ENCODE measurements at places on chromosomes 11 and 22.

- no peak for DNase-seq
These were observed 7.1 kb downstream of the CLDN5 start for GRCh38 chr22:19517171-19517500.

DNA sequence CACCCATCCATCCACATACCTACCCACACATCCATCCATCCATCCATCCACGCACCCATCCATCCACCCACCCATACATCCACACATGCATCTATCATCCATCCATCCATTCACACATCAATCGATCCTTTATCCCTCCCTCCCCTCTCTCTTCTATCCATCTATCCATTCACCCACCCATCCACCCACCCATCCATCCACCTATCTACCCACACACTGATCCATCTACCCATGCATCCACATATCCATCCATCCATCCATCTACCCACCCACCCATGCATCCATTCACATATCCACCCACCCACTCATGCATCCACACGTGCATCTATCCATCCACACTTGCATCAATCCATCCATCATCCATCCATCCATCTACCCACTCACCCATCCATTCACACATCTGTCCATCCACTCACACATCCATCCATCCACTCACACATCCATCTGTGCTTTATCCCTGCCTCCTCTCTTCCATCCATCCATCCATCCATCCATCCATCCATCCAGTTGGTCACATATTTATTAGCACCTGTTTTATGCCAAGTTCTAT lies 366.1 kb downstream of the CTTN start:
- no peak for DNase-seq

- DNase-seq, result no peak
These were observed 838.6 kb downstream of the TBC1D22A start for GRCh38 chr22:47600791-47601625.

DNA sequence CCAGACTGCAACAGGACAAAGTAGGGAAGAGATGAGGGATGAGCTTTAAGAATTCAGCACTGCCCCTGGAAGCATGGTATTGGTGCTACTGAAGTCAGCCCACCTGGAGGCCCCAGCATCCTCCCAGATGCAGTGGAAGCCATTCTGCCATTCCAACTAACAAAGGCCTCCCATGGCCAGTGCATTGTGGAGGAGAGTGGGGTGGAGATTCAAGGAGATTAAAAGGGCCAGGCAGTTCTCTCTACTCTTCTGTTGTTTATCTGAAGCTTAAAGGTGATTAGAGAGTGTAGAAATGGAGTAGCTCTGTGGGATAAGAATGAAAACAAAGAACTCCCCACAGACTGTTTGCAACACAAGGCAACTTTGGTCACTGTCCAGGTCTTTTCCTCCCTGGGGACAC lies 24.1 kb upstream of the TSKU start:
- no peak for DNase-seq

DNA sequence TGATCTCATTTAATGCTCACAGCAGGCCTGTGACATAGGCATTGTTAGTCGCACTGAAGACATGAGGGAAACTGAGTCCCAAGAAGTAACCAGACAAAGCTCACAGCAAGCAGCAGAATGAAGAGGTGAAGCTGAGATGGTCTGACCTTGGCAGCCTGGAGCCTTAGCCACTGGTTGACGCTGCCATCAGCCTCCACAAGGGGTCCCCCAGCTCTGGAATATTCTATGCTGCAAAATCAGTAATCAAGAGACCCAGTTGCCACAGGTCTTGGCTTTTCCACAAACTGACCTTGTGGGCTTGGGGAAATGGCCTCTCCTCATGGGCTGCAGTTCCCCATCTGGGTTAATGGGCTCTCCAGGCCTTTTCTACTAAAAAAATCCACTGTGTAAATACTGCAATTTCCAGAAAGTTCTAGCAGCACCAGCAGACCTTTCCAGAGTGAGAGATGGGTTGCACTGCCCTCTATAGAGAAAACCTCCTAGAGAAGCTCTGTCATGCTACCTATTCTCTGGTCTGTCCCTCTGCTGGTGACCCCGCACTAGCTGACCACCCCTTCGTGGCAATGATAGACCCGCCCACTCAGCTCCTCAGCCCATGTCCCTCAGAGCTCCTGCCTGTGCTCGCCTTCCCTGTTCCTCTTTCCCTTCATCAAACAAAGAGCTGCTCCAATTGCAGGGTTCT lies 22.6 kb upstream of the ISX start:
- DNase-seq, result no peak

- DNase-seq, result no peak
These were observed 96.3 kb upstream of the CSNK2A3 start for GRCh38 chr11:11449327-11449726.

- DNase-seq, result no peak
These were observed 238.3 kb upstream of the SESN3 start for GRCh38 chr11:95469258-95469657.

- no peak for DNase-seq
These were observed 12.2 kb downstream of the LGR4 start for GRCh38 chr11:27460158-27460978.

DNA sequence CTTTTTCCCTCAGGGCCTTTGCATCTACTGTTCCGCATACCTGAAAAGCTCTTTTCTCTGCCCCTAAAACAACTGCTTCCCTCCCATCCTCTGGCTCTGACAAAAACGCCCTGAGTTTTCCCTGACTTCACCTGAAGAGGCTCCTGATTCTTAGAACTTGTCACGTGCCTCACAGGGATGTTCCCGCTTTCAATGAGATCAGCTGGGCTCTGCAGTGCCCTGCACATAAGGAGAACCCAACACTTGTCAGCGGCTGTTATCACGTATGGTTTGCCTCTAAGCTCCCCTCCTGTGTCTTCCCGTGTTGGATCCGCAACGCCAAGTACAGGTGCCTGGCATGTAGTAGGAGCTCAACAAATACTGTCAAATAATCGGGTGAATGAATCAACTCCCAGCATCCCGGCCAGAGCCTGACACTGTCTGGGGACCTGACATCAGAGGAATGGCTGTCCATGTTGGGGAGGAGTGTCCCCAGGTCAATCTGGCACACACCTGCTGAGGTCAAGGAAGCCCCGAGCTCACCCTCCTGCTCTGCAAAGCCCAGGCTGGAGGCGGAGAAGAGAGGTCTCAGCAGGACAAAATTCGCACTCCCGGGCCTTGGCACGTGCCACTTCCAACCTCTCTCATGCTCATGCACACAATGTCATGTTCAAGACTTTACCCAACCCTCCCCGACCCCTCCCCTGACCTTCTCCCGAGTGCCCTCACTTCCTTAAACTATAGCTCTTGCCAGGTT lies 4.2 kb upstream of the GRK2 start:
- no peak for DNase-seq

GRCh38 chr11:104320097-104320496 lies 156.2 kb upstream of the PDGFD start:
- no peak for DNase-seq

- DNase-seq, result no peak
These were observed 404.2 kb upstream of the NARS2 start for GRCh38 chr11:78978831-78979230.

DNA sequence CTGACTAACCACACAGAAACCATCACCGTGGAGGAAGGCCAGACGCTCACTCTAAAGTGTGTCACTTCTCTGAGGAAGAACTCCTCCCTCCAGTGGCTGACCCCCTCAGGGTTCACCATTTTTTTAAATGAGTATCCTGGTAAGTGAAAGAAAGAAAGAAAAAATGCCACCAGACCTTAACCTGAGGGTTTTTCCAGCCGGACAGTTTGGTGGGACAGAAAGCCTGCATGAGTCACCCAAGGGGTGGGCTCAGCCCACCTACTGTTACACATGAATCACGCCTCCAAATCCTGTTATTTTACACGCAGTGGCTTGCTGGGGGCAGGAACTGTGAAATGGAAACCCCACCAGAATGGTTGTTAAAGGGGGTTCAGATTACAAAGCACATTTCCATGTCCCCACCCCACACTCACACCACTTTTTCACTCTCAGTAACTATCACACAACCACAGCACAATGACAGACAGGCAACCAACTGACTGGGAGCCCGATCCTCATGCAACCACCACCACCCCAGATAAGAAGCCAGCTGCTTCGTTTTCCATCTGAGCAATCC lies 11.9 kb downstream of the CRTAM start:
- no peak for DNase-seq

- no peak for DNase-seq
These were observed 1.9 kb downstream of the CLTCL1 start for GRCh38 chr22:19289475-19290161.

- DNase-seq, result no peak
These were observed 224.8 kb upstream of the CHORDC1 start for GRCh38 chr11:90447618-90448017.

DNA sequence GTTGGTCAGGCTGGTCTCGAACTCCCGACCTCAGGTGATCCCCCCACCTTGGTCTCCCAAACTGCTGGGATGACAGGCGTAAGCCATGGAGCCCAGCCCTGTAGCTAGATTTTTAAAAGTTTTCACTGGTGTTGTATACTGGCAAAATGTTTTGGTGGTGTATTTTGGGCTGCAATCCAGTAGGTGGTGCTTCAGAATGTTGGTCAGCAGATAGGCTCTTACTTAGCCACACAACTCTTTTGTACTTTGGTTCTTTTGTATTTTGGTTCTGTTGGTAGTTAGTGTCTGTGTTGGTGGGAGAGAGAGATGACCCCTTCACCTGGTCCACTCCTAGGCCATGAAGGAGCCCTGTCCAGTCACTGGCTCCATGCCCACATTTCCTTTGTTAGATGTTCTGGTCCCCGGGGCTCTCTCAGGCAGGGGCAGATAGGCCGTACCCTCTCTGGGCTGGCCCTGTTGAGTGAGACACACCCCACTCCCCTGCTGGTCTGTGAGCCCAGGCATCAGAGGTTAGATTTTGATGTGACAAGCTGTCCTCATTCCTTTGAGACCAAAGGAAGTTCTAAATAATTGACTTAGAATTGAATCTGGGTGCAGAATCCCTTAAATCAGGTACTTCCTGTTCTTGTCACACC lies 123.8 kb downstream of the DDX10 start:
- DNase-seq, result no peak

DNA sequence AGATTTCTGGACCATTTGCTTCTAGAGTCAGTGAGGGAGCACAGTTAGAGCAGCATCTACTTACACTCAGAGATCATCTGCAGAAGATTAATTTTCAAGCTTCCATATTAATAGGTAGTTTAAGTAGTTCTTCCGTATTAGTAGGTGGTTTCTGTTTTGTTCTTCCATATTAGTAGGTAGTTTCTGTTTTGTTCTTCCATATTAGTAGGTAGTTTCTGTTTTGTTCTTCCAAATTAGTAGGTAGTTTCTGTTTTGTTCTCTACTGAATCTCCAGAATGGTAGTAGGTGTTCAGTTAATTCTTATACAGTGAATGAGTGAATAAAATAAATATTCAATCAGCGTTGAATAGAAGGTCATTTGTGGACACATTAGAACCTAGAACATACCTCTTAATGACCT lies 175.7 kb downstream of the TMEM135 start:
- no peak for DNase-seq

GRCh38 chr11:62120431-62120830 lies 3.4 kb upstream of the INCENP start:
- no peak for DNase-seq

DNA sequence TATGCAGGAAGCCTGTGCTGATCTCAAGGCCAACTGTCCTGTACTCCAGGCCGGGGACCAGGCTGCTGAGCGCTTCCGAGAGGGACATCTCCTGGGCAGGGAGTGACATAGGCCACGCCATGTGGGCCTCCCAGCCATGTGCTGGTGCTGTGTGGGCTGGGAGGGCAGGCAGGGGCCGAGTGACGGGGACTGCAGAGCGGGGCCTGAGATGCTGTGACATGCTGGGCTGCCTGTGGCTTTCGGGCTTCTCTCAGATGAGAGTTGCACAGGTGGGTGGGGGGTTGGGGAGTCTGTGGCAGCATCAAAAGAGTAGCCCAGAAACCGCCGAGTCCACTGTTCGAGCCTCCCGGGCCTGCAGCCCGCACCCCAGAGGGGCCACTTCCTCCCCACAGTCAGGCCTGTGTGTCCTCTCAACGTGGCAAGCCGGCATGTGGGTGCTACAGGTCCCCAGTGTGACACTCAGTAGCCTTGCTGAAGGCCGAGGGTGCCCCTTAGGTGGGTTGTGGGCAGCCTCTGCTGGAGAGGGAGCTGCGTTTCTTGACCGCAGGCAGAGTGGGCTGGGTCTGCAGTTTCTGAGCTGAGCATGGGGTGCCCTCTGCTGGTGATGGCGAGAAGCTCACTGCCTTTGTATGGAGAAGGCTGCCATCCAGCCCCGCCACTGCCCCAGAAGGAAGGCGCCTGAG lies 101.2 kb downstream of the BCR start:
- DNase-seq, result peak; percentile 82

DNA sequence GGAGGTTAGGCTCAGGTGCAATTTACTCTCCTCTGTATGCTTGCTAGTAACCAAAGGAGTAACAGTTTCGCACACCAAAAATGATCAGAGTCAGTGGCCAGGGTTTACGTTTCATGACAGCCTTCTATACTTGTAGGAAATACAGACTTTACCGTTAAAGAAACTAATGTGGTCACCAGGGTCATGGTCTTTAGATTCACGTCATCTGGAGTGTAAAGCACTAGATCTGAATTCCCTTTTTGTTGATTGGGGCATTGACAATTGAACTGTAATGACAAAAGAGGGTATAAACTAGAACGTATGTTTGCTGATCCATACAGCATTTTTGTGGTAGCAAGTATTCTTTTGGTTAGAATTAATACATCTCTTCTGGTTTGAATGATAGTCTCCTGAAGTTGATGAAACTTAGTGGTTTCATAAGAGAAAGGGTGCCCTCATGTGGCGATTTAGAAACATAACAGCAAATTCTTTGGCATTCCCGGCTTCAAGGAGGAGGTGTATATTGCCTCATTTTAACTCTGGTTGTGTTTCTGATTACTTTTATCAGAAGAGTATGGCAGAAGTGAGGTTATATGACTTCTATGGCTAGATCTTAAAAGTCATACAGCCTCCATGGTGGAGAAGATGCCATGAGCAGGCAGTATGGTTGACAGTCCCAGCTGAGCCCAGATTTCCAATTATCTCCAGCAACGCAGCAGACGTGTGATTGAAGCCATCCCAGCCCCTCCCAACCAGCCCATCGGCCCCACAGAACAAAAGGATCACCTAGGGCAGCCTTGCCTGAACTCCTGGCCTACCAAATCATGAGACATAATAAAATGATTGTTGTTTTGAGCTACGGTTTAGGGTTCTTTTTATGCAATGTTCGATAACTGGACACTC lies 35.1 kb downstream of the MMP7 start:
- no peak for DNase-seq

- no peak for DNase-seq
These were observed 63.6 kb downstream of the FDX1 start for GRCh38 chr11:110493346-110493745.

GRCh38 chr22:20022231-20022977 lies 1.5 kb downstream of the TANGO2 start:
- DNase-seq, result no peak

DNA sequence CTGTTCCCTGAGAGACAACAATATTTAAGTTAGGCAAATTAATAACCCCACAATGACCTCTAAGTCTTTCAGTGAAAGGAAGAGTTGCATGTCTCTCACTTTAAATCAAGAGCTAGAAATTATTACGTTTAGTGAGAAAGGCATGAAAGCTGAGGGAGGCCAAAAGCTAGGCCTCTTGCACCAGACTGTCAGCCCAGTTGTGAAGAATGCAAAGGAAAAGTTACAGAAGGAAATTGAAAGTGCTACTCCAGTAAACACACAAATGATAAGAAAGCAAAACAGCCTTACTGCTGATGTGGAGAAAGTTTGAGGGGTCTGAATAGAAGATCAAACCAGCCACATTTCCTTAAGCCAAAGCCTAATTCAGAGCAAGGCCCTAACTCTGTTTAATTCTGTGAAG lies 45.0 kb downstream of the BBOX1 start:
- no peak for DNase-seq
